ENCODE measurements at places on chromosomes 7 and 10.
A peak's percentile ranks its signal among the peaks of the same experiment; 100 is the strongest.

DNA sequence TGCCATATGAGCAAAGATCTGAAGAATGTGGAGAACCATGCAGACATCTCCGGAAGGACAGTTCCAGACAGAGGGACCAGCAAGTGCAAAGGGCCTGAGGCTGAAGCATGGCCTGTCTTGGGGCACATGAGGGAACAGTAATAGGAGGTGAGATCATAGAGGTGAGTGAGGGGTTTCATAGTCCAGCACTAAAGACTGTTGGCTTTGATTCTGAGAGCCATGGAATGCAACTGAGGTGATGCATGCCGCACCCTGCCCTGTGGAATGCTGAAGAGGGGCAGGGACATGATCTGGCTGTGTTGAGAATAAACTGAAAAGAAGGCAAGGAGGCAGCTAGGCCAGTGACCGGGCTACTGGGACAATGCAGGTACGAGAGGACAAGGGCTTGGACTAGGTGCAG lies 253.1 kb upstream of the KLF14 start:
- DNase-seq = no peak

DNA sequence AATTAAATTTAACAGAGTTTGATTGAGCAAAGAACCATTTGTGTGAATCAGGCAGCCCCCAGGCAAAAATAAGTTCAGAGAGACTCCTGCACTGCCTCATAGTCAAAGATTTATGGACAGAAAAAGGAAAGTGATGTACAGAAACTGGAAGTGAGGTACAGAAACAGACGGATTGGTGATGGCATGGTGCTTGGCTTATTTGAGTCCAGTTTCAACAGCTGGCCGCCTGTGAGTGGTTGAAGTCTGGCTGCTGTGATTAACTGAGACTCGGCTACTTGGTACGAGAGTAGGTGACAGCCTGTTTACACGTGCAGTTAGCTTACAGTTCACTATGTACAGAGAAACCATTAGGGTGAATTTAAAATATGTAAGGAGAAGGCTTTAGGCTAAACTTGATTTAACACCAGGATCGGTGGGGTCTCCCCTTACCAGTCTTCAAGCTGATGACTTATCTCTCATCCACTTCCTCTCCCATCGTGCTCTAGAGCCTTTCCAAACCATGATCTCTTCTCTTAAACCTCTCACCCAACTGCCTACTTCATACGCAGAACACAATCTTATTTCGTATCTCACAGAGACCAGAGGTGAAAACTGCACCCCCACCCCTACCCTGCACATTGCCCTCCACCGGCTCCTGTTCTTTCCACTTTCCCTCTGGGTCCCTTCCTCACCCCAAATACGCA lies 5.0 kb upstream of the MSMB start:
- no peak for DNase-seq

GRCh38 chr10:78211561-78212051 lies 177.9 kb downstream of the RPS24 start:
- peak; percentile 64 for DNase-seq

DNA sequence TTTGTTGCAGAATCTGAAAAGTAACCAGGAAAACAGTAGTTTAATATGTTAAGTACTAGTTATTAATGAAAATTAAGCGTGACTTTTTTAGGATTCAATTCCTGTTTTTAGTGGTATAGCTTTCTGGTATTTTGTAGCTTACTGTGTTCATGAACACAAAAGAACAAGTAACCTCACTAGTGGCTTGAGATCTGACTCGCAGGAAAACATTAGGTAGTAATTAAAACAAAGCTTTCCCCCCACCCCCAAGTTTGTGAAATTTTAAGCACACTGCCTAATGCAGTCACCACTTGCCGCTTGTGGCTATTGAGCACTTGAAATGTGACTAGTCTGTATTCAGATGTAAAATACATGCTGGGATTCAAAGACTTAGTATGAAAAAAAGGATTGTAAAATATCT lies 102.5 kb upstream of the RPA3 start:
- DNase-seq = no peak

- no peak for DNase-seq
Observed at GRCh38 chr10:76554033-76554408, 1083.6 kb downstream of the KCNMA1 start.

- DNase-seq = no peak
Observed at GRCh38 chr10:80410578-80411145, 2.3 kb downstream of the PRXL2A start.

GRCh38 chr7:21172800-21173199 lies 255.1 kb upstream of the SP4 start:
- DNase-seq = no peak

GRCh38 chr10:26810435-26811026 lies 50.2 kb downstream of the ABI1 start:
- DNase-seq = no peak

DNA sequence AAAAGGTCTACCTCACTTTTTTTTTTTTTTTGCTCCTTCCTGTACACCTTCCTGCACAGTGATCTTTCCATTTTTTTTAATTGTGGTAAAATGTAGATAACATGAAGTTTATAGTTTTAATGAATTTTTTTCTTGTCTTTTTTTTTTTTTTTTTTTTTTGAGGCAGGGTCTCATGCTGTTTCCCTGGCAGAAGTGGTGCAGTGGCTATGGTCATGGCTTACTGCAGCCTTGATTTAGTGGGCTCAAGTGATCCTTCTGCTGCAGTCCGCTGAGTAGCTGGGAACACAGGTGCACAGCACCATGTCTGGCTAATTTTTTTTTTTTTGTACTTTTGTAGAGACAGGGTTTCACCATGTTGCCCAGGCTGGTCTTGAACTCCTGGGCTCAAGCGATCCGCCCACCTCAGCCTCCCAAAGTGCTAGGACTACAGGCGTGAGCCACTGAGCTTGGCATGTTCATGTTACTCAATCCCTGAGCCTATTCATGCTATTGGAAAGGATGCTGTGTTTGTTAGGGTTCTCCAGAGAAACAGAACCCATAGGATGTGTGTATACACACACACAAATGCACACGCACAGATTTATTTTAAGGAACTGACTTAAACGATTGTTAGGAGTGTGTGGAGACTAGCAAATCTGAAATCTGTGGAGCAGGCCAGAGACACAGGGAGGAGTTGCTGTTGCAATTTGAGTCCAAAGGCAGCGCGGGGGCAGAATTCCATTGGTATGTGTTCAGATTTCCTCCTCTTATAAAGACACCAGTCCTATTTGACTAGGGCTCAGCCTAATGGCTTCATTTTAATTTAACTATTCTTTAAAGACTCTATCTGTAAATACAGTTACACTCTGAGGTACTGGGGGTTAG lies 29.1 kb downstream of the GALNT11 start:
- DNase-seq = peak; percentile 75

DNA sequence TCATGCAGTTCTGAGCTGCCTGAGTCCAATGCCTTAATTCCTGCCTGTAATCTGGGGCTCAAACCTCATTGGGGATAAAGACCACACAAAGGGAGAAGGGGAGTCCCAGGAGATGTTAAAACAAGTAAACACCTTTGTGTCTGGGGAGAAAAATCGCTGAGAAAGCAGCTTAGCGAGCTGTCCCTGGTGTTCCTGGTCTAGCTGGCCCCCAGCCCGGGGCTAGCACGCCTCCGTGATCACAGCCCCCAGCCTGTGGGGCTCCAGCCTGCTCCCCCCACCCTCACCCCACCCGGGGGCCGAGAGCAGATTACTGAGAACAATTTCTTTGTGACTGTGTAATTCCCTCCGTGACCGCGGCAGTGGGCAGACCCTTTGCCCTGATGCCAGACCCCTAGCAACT lies 24.8 kb downstream of the DPCD start:
- DNase-seq = no peak

DNA sequence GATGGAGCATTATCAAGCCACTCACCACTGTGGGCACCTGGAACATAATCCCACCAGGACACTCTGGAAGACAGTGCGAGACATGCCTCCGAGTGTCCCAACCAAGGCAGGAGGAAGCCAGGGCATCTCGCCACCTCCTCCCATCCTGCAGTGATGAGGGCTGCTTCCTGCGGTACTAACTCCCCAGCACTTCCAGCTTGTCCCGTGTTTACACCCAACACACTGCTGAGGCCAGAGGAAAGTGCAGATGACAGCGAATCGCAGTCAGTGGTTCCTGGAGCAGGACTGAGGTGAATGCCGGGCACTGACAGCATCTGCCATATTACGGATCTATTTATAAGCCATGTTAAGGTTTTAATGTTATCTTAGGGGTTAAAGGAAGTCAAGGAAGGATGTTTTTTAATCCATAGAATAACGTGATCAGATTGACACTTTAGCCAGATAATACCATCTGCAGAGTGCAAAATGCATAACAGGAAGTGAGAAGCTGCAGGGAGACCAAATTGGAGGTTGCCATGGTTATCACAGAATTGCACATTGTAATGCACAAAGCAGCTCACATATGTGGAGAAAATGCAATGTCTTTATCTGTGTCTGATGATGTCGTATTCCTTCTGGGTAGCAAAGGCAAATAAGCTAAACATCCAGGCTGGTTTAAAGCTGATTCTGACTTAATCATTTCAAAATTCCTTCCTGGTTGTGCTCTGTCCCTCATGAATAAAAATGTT lies 314.1 kb upstream of the C7orf33 start:
- DNase-seq = no peak
